H1 (cell line): ENCODE measurements at places on chromosomes 2 and 18. TPM values are rescaled to one million over a fixed set of nuclear protein-coding genes. Genes with fewer than 3 reads are reported as not detected.

IL37 gene
- total RNA-seq: not detected in 2 replicates

DYSF gene
- 7.1 and 8.5 TPM in 2 replicates for total RNA-seq

RNU2-63P gene
- total RNA-seq: 6.6 and 8.3 TPM in 2 replicates

ERMN gene
- not detected in 2 replicates for total RNA-seq

TRPM8 gene
- 0.54 TPM in 1 of 2 replicates, not detected in the other for total RNA-seq

GCG gene
- not detected in 2 replicates for total RNA-seq

TGFA gene
- 2.8 and 3.7 TPM in 2 replicates for total RNA-seq
